Amygdala (tissue), 56 donors: ENCODE measurements at places on chromosomes 2 and 18.

DNA sequence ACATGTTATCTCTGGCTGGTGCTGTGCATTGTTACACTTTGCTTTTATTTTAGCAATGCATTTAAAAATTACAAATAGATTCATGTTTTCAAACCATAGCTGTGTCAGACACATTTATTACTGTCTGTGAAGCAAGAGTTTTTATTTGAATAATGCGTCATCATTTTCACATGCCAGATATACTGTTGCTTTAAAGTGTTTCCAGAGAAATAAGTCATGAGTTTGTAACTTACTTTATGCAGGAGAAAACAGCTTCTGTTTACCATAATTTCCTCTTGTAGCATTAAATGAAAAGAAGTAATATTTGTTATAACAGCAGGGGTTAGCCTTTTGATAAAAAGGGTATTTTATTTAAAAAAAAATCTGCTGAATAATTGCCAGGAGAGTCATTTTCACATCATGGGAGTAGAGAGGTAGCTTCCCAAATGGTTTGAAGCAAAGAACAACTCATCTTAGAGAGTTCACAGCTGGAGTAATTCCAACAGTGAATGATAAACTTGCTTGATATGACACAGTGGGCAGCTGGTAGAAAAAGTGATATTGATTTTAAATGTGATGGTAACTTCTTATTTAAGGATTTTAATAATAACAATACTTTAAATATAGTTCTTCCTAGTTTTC is 1274.5 kb upstream of the CRIM1 start:
- no peak for DNase-seq

GRCh38 chr2:22536133-22536532 is 848.8 kb upstream of the KLHL29 start:
- DNase-seq: no peak

- no peak for DNase-seq
These were observed 1.2 kb downstream of the THAP4 start for GRCh38 chr2:241635756-241636155.

- DNase-seq: no peak
These were observed 413.3 kb upstream of the TRIB2 start for GRCh38 chr2:12303181-12304030.

DNA sequence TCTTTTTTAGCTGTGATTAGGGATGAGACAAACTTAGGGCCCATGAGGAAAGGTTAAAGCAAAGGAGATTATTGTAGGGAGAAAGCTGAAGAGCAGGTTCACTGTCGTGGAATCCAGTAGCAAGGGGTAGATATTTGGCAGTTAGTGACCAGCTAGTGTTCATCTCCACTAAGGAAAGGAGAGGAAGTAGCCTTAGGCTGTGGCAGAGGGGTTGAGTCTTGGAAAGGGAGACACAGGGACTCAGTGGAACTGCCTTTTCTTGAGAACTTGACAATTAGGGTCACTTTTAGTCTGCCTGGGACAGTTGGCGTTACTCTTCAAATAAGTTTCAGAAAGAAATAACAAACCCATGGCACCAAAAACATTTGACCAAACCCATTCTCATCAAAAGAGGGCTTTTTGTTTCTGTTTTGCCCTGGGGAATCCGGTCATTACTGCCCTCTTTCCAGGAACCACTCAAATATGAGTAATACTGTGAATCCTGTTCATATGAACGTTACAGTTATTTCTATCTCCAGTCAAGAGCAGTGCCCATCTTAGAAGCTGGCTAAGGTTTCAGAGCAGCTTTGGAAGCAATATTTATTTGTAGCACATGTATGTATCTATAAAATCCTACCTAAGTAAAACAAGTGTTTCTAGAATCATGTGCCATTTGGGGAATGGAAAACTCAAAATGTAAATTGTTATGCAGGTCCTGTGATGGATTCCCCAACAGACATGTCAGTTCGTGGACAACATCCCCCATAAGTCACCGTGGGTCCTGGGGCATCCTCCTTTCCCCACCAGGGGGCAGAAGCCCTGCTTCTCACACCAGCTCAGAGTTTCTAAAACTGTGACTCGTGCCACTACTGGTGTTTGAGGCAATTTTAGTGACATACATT is 77.3 kb upstream of the PHLPP1 start:
- DNase-seq: no peak

GRCh38 chr2:162261032-162261945 is 18.0 kb upstream of the FAP start:
- DNase-seq: no peak

GRCh38 chr18:22223254-22223964 is 54.0 kb downstream of the GATA6 start:
- no peak for DNase-seq

- DNase-seq: no peak
These were observed 133.4 kb downstream of the VAPA start for GRCh38 chr18:10047237-10047636.

DNA sequence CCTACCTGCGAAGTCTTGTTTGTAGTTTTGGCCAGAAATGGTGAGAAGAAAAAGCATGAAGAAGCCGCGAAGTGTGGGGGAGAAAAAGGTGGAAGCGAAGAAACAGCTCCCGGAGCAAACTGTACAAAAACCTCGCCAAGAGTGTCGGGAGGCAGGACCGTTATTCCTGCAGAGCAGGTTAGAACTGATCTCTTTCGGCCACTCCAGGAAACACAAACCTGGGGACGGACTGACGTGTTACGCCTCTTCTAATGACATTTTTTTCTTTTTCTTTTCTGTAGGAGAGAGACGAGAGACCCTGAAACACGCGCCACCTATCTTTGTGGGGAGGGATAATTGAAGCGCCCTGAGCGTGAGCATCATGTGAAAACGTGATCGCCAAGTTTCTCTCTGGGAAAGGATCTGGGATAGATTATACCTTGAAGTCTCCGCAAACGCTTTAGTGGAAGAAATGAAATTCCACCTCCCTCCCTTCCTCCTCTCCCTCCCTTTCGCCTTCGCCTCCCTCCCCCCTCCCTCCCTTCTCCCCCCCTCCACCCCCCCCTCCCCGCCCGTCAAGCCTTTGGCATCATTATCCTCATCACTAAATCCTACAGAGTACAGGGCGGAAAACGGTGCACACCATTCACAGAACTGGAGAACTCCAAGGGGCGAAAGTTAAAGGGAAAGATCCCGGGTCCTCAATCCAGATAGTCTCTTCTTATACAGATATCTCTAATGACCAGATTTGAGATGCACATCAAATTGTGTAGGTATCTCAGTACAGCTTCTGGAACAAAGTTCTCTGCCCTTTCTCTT is at the start of gene ZEB2:
Gene ZEB2, minus strand, starts transcription at position 186 of the 798 bp plus-strand sequence. CDS start 2,769 bp downstream, outside the sequence.
- no peak for DNase-seq

DNA sequence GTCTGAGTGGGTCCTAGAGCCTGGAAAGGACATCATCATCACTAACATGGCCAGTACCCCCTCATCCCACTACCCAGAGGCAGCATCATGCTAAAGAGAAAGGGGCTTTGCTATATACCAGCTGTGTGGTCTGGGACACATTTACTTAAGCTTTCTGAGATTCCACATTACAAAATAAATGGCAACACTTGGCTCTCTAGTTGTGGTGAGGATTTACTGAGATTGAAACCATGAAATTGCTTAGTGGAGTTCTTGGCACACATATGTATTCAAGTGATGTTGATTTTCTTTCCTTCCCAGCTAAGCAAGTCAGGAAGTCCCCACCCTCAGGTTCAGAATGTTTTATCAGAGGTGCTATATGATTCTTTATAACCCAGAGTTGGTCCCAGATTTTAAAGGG is 362.0 kb downstream of the CLIP4 start:
- no peak for DNase-seq

GRCh38 chr2:217116610-217117009 is 256.7 kb upstream of the TNP1 start:
- no peak for DNase-seq

DNA sequence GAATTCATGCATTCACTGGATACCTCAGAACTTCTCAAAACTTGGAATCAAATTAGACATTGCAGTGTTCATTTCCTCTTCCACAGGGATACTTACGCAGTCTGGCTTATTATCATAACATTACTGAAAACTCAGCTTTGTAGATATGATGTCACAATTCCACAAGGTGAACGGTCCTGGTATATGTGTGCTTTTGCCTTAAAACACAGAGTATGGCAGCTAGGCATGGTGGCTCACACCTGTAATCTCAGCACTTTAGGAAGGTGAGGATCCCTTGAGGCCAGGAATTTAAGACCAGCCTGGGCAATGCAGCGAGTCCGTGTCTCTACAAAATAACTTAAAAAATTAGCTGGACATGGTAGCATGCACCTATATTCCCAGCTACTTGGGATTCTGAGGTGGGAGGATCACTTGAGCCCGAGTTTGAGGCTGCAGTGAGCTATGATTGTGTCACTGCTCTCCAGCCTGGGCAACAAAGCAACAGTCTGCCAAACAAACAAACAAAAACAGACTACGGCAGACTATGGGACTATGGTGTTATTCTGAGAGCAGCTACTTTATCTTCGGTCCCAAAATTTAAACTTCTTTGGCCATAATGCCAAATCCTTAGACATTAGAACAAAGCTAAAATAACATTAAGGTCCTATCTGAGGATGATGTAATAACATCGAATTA is 1191.9 kb upstream of the SLC39A10 start:
- no peak for DNase-seq

GRCh38 chr18:46770708-46771107 is 13.9 kb upstream of the ST8SIA5 start:
- DNase-seq: no peak

DNA sequence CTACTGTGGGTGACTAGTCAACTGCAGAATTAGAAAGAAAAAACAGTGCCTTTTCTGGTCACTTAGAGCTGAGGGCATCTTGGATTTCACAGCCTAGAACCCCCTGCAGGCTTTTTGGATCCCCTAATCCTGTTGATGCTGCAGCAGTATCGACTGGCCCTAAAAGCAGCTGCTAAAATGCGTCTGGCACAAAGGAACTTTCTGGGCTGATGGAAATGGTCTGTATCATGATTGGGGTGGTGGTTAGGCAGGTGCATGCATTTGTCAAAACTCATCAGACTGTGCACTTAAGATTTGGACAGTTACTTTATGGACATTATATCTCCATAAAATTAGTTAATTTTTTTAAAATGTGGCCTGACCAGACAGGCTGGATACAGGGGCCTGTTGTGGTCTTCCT is 149.8 kb downstream of the KLHL29 start:
- no peak for DNase-seq

DNA sequence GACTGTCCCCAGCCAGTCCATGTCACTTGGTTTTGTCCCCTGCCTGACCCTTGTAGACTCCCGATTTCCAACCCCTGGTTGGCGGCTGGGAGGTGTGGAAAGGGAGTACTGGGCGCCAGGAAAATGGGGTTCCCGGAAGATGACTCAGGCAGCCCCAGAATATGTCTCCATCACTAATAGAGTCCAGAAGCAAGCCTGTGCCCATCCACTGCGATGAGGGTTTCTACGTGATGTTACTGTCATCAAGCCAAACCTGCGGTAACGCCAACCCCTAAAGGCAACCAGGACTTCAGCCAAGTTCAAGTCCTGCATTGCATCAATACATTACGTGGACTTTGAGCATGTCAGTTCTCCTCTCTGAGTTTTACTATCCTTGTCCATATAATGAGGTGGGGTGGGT is 62.0 kb upstream of the TAF1B start:
- no peak for DNase-seq

GRCh38 chr2:201472411-201472810 is 20.9 kb downstream of the STRADB start:
- DNase-seq: no peak

GRCh38 chr2:120670371-120670770 is 65.3 kb upstream of the GLI2 start:
- DNase-seq: no peak

DNA sequence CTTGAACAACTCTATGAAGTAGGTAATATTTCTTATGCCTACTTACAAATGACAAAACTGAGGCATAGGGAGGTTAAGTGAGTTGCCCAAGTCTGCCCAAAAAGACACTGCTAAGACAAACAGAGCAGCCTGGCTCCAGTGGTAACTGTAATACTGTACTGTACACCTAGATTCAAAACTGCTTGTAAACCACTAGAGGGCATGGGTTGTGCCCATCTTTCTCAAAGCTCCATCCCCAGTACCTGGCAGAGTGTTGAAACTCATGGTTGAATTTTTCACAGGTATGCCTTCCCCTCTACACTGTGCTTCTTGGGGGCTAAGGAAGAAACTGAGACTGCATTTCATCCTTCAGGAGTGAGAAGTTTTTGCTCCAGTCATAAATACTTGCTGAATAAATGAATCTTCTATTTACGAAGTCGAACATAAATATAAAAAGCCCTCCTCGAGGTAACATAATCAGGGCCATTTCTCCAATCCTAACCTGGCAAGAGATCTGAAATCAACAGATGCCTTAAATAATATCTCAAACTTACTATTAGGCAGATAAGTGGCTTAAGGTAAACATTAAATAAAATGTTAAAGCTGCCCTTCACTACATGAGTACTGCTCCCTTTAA is 2.0 kb downstream of the PPP4R1 start:
- no peak for DNase-seq

DNA sequence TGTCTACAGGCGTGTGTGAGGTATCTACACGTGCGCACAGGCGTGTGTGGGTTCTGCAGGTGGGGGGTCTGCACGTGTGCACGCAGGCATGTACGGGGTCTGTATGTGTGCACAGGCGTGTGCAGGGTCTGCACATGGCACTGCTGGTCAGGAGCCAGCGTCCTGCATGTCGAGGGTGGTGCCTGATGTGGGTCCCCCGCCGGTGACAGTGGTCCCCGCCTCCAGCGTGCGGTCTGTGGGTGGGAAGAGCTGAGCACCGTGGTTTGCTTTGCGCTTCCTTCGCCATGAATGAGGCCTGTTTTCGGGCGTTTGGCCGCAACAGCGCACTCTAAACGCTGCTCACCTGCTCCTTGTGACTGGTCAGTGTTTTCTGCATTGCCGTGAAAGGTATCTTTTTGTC is 57.2 kb downstream of the CTDP1 start:
- DNase-seq: no peak

DNA sequence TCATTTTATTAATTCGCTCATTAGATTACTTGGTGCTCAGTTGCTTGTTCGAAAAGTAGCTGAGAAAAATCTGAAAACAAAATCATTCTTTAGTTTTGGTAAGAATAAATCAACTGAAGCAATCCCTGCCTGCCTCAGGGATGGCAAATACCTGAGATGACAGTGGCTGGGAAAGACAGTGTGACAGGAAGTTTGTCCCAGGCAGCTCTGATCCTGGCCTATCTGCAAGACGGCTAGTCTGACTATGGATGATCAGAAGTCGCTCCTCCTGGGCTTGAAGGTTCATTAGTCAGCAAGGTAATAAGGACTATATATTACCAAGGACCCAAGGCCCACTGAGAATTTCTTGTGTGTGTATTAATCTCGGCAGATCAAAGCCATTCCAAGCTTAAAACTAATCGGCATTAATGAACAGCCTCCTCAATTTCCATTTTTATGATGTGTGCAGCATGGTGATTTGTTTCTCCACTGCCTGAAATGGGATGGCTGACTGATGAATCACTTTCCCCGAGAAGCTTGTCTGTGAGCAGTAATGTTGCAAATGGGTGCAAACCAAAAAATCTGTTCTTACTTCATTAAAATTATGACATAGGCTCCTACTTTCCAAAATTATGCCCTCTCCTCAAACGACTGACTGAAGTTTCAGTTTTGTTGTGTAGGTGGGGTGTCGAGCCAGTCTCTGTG is 199.9 kb downstream of the ACTR3 start:
- DNase-seq: no peak
